ENCODE measurements at places on chromosomes 5 and 9.

- DNase-seq: no peak
Measured at GRCh38 chr9:128643519-128644300, 12.9 kb downstream of the DYNC2I2 start.

- no peak for DNase-seq
Measured at GRCh38 chr9:37511016-37512010, 25.6 kb downstream of the POLR1E start.

GRCh38 chr5:72459089-72459661 is 48.0 kb downstream of the ZNF366 start:
- DNase-seq: no peak

DNA sequence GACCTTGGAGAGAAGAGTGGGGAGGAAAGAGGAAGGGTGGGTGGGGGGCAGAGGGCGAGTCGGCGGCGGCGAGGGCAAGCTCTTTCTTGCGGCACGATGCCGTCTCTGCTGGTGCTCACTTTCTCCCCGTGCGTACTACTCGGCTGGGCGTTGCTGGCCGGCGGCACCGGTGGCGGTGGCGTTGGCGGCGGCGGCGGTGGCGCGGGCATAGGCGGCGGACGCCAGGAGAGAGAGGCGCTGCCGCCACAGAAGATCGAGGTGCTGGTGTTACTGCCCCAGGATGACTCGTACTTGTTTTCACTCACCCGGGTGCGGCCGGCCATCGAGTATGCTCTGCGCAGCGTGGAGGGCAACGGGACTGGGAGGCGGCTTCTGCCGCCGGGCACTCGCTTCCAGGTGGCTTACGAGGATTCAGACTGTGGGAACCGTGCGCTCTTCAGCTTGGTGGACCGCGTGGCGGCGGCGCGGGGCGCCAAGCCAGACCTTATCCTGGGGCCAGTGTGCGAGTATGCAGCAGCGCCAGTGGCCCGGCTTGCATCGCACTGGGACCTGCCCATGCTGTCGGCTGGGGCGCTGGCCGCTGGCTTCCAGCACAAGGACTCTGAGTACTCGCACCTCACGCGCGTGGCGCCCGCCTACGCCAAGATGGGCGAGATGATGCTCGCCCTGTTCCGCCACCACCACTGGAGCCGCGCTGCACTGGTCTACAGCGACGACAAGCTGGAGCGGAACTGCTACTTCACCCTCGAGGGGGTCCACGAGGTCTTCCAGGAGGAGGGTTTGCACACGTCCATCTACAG is 760 bp downstream of the NPR3 start:
- DNase-seq: no peak

- DNase-seq: no peak
Measured at GRCh38 chr9:4638968-4639367, 23.1 kb upstream of the PLPP6 start.

DNA sequence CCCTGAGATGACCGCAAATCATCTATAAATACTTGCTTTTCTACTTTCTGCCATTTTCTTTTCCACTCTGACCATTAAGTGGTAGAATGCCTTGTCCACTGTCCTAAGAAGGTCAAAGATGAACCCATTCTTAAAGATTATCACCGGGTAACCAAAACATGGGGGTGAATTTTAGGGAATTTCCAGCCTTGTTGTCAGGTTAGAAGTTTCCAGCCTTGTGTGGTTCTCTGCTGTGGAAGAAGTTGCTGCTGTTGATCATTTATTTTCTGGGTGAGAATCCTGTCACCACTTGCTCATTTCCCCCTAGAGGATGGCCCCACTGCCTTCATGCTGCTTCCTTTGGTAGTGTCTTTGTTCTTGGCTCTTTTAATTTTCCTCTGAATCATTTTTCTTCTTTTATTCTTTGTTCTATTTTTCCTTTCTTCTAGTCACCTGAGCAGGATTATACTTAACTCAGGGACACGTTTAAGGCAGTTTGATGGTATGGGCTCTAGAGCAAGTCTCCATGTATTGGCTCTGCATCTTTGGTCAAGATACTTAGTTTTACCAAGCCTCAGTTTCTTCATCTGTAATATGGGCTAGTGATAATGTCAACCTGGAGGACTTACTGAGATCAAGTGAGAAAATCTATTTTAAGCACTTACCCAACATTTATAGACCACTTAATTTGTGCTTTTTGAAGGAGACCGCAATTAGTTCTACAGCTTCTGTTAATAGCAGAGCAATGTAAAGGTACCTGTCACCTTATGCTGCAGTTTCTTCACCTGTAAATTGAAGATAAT is 266.2 kb downstream of the ARHGAP26 start:
- DNase-seq: no peak

DNA sequence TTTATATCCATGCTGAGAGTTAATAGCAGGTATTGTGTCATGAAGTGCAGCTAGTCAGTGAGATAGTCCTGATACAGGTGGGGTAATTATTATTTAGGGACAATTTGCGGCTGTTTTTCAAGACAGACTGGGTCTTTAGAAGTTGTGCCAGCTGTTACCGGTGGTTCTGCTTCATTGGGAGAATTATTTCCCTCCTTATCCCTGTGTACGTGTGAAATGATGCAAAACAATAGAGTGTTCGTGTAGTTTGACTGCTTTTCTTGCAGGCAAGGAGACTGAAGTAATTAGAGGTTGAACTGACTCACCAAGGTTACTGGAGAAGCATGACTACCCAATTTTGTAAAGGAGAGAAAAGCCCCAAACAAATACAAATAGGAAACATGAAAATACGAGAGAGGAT is 101.7 kb downstream of the ARRDC3 start:
- no peak for DNase-seq

DNA sequence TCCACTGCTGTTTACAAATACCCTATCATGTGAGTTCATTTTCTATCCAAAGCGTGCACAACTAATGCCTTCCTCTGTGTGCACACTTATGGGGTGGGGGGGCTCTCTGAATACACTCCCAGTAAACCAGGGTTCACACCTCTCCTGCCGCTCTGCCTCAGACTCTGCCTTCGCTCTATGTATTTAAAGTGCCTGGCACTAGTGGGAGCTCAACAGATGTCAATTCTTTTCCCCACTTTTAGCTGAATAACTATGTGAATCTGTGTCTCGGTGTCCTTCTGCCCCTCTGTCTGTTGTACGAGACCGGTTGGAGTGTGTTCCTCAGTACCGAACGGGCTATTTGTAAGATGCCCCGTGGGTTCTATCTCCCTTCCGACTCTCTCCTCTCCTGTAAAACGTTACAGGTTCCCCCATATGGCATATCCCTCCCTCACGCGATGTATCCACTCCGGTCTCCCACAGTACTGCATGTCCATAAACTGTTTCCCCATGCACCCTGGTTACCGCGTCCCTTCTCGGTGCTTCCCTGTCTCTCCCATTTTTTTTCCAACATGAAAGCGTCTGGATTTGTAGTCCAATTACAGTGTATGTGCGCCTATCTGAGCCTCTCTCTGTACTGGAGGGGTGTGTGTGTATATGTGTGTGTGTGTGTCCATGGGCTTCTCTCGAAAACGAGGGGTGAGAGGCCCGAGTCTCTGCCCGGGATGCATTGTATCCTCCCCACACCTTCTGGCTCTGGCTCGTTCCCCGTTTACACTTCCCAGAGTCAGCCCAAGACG is 1.6 kb downstream of the ELL2 start:
- DNase-seq: no peak

DNA sequence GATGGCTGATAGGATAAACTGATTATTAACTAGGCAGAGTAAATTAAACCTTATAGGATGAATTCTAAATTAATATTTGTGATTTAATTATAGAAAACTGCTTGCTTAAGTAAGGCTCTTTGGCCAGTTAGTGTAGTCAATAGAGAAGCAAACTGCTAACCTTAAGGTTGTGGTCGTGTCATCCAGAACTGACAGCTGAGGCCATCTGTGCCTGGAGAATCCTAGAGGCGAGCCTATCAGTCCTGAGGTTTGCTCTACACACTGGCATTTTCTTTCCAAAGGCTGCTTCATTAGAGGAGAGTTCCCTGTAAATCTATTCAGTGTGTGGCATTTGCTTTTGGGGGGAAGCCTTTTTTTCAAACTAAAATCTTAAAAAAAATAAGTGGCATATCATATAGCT is 169.2 kb downstream of the MEF2C start:
- no peak for DNase-seq

GRCh38 chr9:91500509-91501014 is 76.9 kb upstream of the NFIL3 start:
- no peak for DNase-seq

GRCh38 chr5:89320421-89321277 is 437.7 kb upstream of the MEF2C start:
- DNase-seq: no peak

- DNase-seq: no peak
Measured at GRCh38 chr9:2043243-2043642, 28.1 kb downstream of the SMARCA2 start.

DNA sequence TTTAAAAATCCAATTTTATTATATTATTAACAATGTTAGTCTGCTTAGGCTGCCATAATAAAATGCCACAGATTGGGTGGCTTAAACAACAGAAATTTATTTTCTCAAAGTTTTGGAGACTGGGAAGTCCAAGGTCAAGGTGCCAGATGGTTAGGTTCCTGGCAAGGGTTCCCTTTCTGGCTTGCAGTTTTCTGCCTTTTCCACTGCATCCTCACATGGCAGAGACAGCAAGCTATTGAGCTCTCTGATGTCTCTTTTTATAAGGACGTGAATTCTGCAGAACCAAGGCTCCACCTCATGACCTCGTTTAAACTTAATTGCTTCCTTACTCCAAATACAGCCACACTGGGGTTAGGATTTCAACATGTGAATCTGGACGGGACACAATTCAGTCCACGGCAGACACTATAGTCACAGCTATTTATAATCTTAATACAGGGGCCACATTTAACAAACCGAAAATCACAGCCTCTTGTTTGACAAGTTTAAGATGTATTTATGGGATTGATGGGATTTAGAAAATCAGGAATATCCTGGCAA is 174.9 kb upstream of the PUM3 start:
- no peak for DNase-seq

- no peak for DNase-seq
Measured at GRCh38 chr9:33351547-33351946, 50.8 kb downstream of the AQP7 start.

DNA sequence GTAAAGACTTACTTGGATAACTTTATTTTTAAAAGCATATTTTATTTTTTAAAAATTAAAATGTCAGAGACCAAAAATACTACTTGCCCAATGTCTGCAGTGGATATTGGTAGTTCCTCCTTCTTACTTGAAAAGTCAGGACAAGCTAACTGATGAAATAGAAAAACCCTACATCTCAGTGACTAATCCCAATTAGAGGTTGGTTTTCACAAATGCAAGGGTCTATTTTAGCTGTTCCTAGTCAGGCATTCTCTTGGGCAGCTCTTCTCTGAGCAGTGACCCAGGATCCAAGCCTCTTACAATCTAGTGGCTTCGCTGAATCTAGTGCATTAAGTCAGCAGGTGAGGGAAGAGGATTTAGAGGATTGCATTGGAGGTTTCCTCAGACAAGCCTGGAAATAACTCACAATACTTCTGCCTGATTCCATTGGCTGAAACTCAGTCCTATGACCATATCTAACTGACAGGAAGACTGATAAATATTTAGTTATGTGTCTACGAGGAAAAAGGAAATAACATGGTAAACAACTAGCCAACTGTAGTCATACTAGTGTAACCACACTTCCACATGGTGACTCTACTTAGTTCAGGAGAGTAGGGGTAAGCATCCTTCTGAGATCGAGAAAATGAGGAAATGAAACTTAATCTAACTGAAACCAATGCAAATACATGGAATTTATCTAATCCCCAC is 34.2 kb upstream of the MIER3 start:
- DNase-seq: no peak

- no peak for DNase-seq
Measured at GRCh38 chr5:132641241-132641723, 16.7 kb upstream of the IL13 start.

DNA sequence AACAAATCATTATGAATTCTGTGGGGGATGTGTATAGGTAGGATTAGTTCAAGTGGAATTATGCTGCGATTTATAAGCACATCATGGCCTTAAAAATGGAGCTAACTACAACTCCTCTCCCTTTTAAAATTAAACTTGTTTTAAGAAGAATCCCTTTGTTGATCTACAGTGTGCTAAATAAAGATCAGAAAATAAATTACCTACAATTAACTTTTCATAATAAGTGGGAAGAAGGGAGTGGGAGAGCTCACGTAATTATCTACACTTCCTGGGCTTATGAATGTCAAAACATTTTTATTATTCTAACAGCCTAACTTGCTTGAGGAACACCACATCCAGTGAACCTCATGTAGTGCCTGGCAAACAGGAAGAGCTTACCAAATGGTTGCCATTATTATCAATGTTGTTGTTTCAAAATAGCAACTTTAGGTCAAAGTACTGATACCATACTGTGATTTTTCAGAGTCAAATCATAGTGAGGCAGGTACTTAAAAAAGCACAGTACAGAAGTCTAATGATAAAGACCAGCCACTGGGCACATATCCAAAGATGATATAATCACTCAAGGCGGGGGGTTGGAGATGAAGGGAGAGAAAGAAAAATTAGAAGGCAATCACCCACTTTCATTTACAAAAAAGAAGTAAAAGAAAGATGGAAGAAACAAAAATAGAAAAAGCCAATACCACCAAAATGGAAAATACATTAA is 174.0 kb downstream of the RAPGEF6 start:
- no peak for DNase-seq

DNA sequence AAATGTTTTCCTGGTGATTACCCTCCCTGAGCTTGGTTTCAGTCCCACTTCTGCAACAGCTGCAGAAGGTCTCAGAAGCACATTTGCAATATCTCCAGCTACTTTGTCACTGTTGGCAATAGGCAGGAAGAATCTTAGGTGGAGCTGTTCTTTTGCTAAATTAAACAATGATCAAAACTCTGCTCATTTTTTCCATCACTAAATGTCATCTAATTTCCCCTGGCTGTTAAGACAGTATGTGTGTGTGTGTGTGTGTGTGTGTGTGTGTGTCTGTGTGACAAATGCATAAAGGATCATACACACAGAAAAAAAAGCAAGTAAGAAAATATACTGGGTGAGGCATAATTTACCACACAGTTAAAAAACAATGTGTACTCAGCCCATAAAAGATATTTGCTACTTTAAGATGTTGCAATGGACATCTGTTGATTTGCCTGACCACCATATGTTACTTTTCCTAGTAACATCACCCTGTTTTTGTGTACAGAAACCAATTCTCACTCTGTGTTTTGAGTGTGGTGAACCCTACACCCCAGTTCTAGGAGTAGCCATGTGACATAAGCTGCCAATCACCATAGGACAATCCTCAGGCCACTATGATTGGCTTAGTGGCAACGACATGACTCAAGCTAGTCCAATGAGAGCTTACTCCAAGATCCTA is 572.6 kb upstream of the CLINT1 start:
- DNase-seq: no peak

DNA sequence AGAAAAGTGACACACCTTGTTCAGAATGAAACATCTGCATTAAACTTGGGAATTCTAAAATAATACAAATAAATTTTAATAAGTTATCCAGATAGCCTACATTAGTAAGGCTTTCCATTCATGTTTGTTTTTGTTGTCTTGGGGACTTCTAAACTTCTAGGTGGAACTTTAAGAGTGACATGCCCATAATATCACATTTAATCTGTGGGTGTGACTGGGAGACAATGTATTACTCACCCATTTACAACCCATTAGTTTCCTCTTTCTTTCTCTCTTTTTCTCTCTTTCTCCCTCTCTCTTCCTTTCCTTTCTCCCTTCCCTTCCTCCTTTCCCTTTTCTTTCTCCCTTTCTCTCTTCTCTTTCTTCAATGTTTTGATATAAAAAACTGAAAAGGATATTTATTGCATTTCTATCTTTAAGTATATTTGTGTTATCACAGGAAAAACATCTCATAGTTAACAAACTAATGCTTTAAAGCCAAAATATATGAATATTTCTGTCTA is 12.5 kb upstream of the PTGER4 start:
- DNase-seq: no peak

GRCh38 chr5:1536322-1536845 is 12.6 kb upstream of the LPCAT1 start:
- no peak for DNase-seq

All from cortex of kidney (tissue), 1 donor.